ENCODE measurements at places on chromosomes 5 and 9. TPM values are rescaled to one million over a fixed set of nuclear protein-coding genes. Genes with fewer than 3 reads are reported as not detected.

The MLANA gene
- total RNA-seq = not detected

The OTP gene
- not detected for total RNA-seq

The LCN1 gene
- total RNA-seq = not detected

The GDF9 gene
- 0.22 TPM for total RNA-seq

The PCDHA10 gene
- 0.11 TPM for total RNA-seq

The ZER1 gene
- total RNA-seq = 19.6 TPM

The PHF24 gene
- total RNA-seq = 0.37 TPM

The RMRP gene
- total RNA-seq = 10,629 TPM

The HAPLN1 gene
- 3.3 TPM for total RNA-seq

The SLC28A3 gene
- total RNA-seq = not detected

The CNTNAP3 gene
- 9.9 TPM for total RNA-seq

The ZNF366 gene
- total RNA-seq = not detected

The HSPB3 gene
- total RNA-seq = not detected

The CMBL gene
- total RNA-seq = 5.3 TPM

The SARDH gene
- total RNA-seq = 7.3 TPM

The AGXT2 gene
- not detected for total RNA-seq

The CKMT2 gene
- total RNA-seq = 1.2 TPM

The SPAG8 gene
- total RNA-seq = 0.55 TPM

The PNPLA7 gene
- total RNA-seq = 0.07 TPM

The PRRT1B gene
- 1.5 TPM for total RNA-seq

The LRRC14B gene
- 0.44 TPM for total RNA-seq

The GPR151 gene
- 0.07 TPM for total RNA-seq

The SURF2 gene
- 28.1 TPM for total RNA-seq

The FAM151B gene
- total RNA-seq = not detected

Measured in H7 (cell line).